Right cardiac atrium (tissue), 5 donors: ENCODE measurements at places on chromosomes 4 and X. TPM values are rescaled to one million over a fixed set of nuclear protein-coding genes. Genes with fewer than 3 reads are reported as not detected.
A peak's percentile ranks its signal among the peaks of the same experiment; 100 is the strongest.

The EDA gene
- total RNA-seq = 19.2 TPM

The CTAG1B gene
- not detected for total RNA-seq

DNA sequence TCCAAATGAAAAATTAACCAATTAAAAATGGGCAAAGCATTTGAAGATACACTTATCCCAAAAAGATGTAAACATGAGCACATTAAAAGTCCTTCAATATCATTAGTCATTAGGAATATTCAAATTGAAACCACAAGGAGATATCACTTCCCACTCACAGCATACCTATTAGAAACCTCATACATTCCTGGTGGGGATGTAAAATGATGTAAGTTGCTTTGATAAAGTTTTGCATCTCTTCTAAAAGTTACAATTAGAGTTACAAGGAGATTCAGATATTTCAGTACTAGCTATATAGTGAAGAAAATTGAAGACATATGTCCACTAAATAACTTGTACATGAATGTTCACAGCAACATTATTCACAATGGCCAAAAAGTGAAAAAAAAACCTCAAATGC, 1109.3 kb upstream of the LCORL start:
- DNase-seq = no peak

GRCh38 chr4:179836179-179837075, 2394.2 kb upstream of the AGA start:
- DNase-seq = no peak

- peak; percentile 83 for DNase-seq
These were observed 586 bp downstream of the HERC5 start for GRCh38 chr4:88457307-88458103.

GRCh38 chr4:81685104-81685503, 213.4 kb upstream of the RASGEF1B start:
- DNase-seq = peak; percentile 38

GRCh38 chrX:131729295-131729694, 185.4 kb downstream of the OR13H1 start:
- DNase-seq = no peak
